ENCODE measurements at places on chromosomes 16 and 17.
A peak's percentile ranks its signal among the peaks of the same experiment; 100 is the strongest.

DNA sequence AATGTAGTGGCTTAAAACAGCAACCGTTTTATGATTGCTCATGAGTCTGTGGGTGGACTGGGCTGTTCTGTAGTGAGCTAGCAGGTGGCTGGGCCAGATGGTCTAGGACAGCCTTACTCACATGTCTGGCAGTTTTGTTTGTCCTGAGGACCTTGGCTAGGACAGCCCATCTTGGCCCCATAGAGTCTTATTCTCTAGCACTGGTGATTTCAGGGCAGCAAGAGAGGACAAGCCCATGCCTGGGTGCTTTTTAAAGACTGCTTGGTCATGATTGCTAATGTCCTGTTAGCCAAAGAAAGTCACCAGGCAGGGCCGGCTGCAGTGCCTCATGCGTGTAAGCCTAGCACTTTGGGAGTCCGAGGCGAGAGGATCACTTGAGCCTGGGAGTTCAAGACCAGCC lies 139.8 kb downstream of the KATNIP start:
- no peak for DNase-seq

GRCh38 chr16:82527101-82527500 lies 99.7 kb upstream of the CDH13 start:
- no peak for DNase-seq

DNA sequence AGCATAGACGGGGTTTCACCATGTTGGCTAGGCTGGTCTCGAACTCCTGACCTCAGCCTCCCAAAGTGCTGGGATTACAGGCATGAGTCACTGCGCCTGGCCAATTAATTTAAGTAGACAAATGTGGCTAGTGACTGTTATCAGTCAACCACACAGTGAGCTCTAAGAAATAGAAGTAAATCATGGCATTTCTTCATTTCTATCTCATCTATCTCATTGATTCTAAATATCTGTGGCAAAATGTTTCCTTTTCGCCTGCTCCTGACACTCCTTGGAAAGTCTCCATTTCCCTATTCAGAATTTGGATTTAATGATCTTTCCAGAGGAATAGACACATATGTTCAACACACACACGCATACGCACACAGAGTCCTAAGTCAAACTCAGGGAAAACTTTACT lies 81.3 kb downstream of the HIC1 start:
- no peak for DNase-seq

- no peak for DNase-seq
Measured at GRCh38 chr16:47634727-47635126, 173.6 kb downstream of the PHKB start.

GRCh38 chr17:63841350-63842172 lies 924 bp downstream of the SMARCD2 start:
- DNase-seq: peak; percentile 19

- no peak for DNase-seq
Measured at GRCh38 chr17:27949304-27949703, 56.1 kb upstream of the LYRM9 start.

DNA sequence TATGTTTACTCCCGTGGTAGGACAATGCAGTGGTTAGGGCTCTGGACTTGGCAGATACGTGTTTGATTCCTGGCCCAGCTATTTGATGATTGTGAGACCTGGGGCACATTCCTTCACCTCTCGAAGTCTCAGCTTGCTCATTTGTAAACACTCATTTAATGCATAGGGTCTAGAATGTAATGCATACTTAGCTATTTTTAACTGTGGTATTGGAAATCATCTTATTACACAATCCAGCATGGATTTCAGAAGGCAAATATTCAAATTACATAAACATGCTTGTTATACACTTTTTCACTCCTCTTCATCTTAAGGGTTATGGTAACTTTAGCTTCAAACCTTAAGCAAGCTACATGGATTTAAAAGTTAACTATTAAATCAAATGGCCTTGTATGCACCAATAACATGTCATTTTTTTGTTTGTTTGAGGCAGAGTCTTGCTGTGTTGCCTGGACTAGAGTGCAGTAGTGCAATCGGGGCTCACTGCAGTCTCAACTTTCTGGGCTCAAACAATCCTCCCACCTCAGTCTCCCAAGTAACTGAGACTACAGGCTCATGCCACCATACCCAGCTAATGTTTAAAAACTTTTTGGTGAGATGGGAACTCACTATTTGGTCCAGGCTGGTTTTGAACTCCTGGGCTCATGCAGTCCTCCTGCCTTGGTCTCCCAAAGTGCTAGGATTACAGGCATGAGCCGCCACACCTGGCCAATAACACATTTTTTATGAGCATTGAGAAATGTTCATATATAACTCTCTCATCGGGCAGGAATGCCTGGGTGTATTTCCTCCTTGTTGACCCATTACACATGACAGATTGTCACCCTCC lies 52.5 kb downstream of the VAT1L start:
- DNase-seq: no peak

GRCh38 chr17:79484600-79485418 lies 126.0 kb downstream of the RBFOX3 start:
- no peak for DNase-seq

DNA sequence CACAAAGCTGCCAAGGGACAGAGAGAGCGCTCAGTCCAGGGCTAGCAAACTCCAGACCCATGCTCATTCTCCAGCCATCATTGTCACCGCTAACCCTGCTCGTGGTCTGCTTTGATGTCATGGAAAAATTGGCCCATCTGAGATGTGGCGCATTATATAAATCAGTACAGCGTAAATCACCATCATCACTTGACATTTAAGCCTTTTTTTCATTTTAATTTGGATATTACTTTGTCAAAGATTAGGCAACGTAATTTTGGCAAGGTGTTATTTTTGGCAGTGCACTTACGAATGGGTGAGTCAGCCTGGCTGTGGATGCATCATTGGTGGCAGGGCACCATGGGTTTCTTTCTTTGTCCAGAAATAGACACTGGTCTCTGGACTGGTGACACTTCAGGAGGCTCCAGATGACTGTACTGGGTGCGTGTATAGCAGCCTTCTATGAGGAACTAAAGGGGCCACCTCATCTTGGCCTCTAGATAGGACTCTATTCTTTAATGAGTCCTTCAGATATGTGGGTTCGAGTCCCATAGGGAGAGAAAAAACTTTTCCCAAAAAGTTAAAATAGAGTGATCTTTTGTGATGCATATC lies 166.3 kb downstream of the MSI2 start:
- no peak for DNase-seq

GRCh38 chr17:29376667-29377270 lies 13.4 kb upstream of the TAOK1 start:
- no peak for DNase-seq

GRCh38 chr16:88739139-88739976 lies 33.1 kb downstream of the CTU2 start:
- no peak for DNase-seq

DNA sequence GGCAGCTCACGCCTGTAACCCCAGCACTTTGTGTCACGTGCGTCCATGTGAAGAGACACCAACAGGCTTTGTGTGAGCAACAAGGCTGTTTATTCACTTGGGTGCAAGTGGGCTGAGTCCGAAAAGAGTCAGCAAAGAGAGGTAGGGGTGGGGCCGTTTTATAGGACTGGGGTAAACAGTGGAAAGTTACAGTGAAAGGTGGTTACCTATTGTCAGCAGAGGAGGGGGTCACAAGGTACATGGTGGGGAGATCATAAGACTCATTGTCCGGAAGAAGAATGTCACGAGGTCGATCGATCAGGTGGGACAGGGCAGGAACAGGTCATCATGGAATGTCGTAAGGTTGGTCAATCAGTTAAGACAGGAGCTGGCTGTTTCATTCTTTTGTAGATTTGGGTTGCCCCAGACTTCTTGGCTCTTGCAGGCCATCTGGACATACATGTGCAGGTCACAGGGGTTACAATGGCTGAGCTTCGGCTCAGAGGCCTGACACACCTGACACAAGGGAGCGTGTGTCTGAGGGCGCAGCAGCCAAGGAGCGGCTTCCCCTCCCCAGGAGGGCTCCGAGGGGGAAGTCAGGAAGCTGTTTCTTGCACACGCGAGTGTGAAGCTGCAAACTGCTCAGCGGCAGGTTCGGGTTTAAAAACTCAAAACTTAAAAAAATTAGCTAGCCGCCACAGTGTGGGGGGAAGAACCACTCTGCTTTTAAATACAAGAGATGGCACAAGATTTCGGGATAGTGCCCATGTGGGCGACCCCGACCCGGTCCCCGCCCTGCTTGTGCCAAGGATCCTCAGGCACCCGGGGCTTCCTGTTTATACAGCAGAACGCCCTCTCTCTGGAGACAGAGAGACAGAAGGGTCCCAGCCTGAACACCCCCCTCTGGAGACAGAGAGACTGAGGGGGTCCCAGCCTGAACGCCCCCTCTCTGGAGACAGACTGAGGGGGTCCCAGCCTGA lies 12.4 kb upstream of the TEX19 start:
- no peak for DNase-seq

DNA sequence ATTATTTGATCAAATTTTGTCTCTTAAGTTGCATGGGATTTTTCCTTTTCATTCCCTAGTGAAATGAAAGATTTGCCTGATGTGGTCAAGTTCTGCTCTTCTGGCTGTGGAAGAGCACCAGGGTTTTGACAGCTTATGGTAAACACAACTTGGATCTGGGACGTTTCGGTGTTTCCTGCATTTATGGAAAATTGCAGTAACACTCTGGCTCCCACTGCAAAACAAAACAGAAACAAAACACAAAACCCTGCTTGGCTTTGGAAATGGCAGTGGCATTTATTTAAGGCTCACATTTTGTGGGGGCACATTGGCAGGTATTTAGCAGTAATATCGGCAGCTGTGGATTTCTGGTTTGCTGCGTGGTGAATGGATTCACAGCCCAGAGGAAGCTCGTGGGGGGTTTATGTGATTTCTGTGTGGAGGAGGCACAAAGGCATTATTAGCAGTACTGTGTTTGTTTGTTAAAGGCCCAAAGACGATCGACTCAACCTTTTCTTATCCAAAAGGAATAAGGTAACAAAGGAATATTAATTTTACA lies 377.8 kb downstream of the SNX29 start:
- DNase-seq: no peak

- no peak for DNase-seq
Measured at GRCh38 chr17:419073-419735, 66.6 kb upstream of the RPH3AL start.

DNA sequence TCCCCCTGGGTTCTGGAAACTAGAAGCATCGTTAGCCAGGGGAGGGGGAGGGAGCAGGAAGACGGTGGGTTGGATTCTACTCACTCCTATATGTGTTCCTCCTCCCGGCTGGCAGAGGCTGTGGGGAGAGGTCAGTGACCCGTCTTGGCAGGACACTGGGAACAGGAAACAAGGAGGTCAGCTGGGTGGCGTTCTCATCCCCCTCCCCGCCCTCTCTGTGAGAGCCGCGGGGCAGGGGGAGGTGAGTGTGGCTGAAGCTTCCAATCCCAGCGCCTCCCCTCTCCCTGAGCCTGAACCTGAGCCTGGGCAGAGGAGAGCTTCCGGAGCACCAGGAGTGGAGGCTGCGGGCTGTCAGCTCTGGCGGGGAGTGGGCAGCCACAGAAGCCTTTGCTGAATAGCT lies 12.5 kb downstream of the GPRC5C start:
- no peak for DNase-seq

GRCh38 chr17:2904135-2904534 lies 107.9 kb downstream of the RAP1GAP2 start:
- peak; percentile 69 for DNase-seq

- DNase-seq: no peak
Measured at GRCh38 chr16:85174871-85175723, 62.8 kb upstream of the CIBAR2 start.

GRCh38 chr16:4597174-4597573 lies 17.5 kb downstream of the UBALD1 start:
- DNase-seq: no peak

DNA sequence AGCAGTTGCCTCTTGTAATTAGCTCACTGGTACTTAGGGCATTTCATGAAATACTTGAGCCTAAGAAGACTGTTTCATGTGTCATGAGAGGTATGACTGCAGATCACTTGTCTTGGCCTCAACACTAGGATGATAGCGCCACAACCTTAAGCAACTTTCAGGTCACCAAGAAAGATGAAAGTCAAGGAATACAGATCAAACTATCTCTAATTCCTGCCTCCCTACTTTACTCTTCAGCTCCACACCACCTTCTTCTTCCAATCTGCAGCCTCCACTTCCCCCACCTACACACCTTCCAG lies 28.0 kb downstream of the GNA13 start:
- no peak for DNase-seq

DNA sequence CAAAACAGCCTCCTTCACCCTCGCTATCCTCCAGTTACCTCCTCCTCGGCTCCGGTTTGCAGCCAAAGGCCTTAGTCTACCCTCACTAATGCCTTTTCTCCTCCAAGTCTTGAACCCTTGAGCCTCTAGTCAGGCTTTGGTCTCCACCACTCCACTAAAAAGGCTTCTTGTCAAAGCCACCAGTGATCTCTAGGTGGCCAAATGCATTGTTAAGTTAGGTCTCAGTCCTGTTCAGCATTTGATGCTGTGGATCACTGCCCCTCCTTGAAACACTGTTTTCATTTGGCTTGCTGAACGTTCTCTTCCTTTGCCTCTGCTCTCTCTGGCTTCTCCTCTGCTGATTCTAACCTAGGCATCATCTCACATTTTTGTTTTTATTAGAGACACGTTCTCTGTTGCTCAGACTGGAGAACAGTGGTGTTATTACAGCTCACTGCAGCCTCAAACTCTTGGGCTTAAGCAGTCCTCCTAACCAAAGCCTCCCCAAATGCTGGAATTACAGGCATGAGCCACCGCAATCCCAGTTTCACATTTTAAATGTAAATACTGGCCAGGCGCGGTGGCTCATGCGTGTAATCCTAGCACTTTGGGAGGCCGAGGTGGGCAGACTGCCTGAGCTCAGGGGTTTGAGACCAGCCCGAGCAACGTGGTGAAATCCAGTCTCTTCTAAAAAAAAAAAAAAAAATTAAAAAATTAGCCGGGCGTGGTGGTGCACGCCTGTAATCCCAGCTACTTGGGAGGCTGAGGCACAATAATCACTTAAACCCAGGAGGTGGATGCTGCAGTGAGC lies 1.1 kb downstream of the SGF29 start:
- no peak for DNase-seq

DNA sequence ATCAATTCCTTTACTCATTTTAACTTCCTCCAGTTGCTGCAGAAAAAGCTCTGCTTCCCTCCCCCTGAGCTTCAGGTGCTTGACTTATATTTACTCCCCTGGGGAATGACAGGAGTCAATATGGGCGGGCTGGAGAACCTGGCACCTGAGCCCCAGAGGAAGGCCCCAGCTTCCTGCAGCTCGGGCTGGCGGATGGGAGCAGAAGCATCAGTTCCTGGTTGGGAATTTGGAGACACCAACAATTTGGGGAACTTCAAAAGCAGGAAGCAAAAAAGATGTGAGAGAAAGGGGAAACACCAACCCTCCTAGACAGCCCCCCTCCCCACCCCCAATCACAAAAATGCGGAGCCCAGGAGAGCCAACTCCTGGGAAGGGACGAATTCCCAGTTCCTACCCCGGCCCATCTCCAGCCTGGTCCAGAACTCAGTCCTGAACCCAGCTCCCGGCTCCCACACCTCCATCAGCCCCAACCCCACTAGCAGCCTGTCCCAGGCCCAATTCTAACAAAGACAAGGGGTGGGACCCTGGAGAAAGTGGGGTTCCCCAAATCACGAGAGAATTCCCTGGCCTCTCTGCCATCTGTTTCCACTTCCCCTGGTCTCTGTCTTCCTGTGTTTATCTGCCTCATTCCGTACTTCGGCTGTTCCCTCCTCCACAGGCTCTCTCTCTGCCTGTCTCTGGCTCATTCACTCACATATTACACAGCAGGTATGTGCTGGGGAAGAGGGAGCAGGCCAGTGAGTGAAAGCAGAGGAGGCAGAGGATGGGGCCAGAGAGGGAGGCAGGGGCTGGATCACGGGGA lies 16.2 kb upstream of the ASGR2 start:
- no peak for DNase-seq
